Effector memory CD4-positive, alpha-beta T cell (primary cell): ENCODE measurements at places on chromosomes 1 and 21.

DNA sequence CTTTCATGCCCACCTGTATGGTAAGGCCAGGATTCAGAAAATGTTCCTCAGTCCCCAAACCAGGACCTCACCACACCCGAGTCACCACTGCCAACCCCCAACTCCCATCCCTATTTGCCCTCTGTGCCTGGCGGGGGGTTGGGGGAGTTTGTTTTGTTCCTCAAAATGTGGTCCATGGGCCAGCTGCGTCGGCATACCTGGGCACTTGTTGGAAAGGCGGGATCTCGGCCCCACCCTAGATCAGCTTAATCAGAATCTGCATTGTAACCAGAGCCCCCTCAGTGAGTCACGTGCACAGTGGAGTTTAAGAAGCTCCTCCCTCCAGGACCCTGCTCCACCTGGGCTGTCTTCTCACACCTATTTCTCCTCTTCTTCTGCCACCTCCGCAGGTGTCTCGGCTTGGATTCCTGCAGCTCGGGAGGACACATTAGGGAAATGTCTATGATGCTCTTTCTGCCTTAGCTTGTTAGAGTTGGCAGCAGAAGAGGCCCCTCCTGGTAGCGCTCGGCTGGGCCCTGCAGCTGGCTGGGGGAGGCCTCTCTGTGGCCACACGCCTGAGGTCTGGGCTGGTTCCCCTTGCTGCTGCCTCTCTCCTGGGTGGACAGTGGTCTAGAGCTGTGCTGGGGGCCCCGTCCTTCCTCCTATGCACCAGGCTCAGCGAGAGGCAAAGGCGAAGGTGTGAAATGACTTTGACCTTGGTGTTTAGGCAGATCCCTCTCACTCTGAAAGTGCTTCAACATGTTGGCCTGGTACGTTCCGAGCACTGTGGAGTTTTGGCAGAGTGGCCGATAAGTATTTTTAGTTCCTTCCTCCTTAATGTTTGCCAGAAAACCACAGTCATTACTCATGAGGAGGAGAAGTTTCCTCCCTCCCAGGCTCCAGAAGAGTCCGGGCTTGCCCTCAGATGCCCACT is 41.8 kb upstream of the CAMTA1 start:
- no peak for DNase-seq
- H3K4me1 ChIP-seq: no peaks in the 10 kb centered on the region
- H3K4me3 ChIP-seq: no peak overlapping the region

DNA sequence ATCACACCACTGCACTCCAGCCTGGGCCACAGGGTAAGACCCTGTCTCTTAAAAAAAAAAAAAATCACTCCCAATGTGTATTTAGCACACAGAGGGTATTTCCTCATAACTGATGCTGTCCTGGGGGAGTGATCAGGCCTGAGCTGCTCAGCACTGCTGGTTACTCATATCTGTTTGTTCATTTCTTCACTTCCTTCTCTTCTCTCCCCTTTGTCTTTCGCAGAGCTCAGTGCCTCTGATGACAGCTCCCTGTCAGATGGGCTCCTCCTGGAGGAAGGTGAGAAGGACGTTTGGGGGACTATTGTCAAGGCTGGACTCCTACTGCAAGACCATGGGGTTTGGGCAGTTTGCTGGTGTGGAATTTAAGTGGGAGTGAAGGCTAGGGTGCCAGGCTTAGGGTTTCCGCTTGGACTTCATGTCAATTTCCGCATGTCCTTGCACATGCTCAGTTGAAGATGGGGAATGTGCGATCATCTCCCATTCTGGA is 13.0 kb downstream of the INAVA start:
- no peaks in the 10 kb centered on the region for H3K36me3 ChIP-seq
- no peak for DNase-seq
- H3K4me3 ChIP-seq: no peak overlapping the region
- peaks cover 7% of the 10 kb centered on the region for H3K4me1 ChIP-seq
- no peaks in the 10 kb centered on the region for H3K27me3 ChIP-seq

- H3K4me3 ChIP-seq: no peak overlapping the region
- H3K27ac ChIP-seq: no peak overlapping the region
- no peaks in the 10 kb centered on the region for H3K4me1 ChIP-seq
- no peak for DNase-seq
- no peaks in the 10 kb centered on the region for H3K27me3 ChIP-seq
Measured at GRCh38 chr1:199629624-199630023, 397.9 kb upstream of the NR5A2 start.

GRCh38 chr1:110494522-110495406 is 24.2 kb downstream of the KCNA10 start:
- no peaks in the 10 kb centered on the region for H3K36me3 ChIP-seq
- no peak for DNase-seq
- no peak overlapping the region for H3K4me3 ChIP-seq

GRCh38 chr1:246074421-246074820 is 432.7 kb downstream of the SMYD3 start:
- no peak overlapping the region for H3K27ac ChIP-seq
- DNase-seq: no peak
- H3K27me3 ChIP-seq: no peaks in the 10 kb centered on the region
- H3K36me3 ChIP-seq: no peaks in the 10 kb centered on the region

DNA sequence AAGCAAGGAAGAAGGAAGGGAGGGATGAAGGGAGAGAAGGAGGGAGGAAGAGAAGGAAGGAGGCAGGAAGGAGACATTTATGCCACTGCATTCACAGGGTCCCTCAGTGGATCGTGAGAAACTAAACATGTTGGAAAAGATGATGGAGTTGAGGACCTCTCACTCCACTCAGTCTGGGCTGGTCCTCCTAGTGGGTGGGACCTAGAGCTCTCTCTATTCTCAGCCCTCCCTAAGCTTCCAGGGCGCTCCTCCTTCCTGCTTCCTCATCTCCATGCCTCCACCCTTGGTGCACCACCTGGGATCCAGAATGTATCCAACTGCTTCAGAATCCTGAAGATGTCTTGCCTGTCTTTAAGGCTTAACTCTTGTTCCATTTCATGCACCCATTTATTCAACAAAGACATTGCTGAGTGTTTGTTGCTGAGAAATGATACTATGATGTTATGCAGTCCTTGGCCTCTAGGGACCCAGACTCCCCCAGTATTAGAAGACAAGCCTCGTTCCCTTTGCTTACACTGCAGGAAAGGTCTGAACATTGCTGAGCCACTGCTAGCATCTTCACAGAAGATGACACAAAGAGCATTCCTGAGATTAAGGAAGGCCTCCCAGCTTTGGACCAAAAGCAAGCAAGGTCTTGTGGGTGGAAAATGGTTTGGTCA is 88.5 kb downstream of the BEND5 start:
- no peaks in the 10 kb centered on the region for H3K36me3 ChIP-seq
- H3K27me3 ChIP-seq: no peaks in the 10 kb centered on the region
- H3K4me3 ChIP-seq: no peak overlapping the region
- H3K27ac ChIP-seq: no peak overlapping the region
- no peaks in the 10 kb centered on the region for H3K4me1 ChIP-seq
- DNase-seq: no peak
